PC-3 (cell line): ENCODE measurements at places on chromosomes 5 and 9.

DNA sequence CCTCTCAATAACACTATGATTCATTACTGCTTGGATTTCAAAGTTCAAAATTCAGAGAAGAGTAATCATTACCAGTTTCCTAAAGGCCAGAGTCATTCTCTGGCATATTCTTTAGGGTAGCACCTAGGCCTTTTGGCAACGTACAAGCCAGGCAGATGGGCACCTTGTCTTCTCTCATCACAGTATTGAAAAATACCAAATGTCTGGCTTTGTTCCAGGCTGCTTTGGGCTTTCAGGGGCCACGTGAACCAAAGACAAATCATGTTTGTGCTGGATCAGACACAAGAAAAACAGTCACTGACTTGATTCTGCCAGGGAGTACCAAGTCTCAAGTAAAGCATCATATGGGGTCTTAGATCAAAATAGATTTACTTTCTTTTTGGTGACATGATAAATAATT is 15.5 kb downstream of the MEGF9 start:
- no peak for DNase-seq

- no peak for DNase-seq
Observed at GRCh38 chr9:20271096-20271495, 351.2 kb downstream of the MLLT3 start.

DNA sequence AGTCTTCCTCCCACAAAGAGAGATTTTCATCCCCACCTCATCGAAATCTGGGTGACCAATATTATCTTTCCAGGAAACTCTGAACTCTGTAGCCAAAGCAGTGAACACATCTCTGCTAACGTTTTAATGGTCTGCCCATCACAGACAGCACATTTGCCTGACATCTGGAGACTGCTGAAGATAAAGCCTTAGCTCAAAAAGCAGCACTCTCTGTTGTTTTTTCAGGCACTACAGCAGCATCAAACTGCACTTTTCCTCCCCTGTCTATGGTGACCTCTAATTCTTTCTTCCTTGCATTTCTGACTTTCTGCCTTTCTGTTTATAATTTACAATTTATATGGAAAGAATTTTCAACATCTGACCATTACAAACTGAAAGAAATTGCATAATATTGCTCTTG is 66.8 kb downstream of the RAB3C start:
- no peak for DNase-seq

DNA sequence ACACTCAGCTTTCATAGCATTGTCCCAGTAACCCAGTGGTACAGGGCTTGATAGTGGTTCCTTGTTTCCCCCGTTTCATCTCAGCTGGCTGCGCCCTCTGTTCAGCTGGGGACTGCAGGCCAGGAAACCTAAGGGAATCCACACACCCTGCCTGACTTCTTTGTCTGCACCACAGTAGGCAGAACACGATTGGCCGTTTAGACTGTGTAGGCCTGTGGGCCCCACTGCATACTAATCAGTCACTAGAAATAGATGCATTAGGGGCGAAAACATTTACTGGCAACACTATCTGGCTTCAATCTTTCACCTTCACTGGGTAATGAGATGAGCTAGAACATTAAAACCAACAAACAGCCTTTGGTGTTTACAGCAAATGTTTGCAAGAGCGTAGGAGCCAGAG is 512.7 kb upstream of the BRINP1 start:
- no peak for DNase-seq

DNA sequence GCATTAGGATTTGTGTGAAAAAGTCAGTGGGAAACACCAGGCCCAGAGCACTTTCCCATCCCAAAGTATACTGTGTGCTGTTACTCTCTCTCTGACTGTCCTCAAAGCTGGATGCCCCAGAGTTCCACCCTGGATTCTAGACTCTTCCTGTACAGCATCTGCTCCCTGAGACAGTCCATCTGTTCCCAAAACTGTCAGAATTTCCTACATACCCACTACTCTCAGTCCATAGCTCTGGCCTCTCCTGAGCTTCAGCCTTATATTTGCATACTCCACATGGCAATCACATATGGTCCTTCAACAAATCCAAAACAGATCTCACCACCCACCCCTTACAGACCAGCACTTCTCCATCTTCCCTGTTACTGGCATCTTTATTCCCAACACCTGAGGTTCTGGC is 9.5 kb downstream of the ELP1 start:
- DNase-seq: no peak
